ENCODE measurements at places on chromosomes 16 and 17.

- DNase-seq = no peak
These were observed 788 bp downstream of the METTL22 start for GRCh38 chr16:8622315-8622656.

GRCh38 chr17:60901806-60902205, 224.2 kb downstream of the BCAS3 start:
- no peak for DNase-seq

- peak; percentile 72 for DNase-seq
These were observed 326.7 kb downstream of the C16orf95 start for GRCh38 chr16:86990451-86990850.

DNA sequence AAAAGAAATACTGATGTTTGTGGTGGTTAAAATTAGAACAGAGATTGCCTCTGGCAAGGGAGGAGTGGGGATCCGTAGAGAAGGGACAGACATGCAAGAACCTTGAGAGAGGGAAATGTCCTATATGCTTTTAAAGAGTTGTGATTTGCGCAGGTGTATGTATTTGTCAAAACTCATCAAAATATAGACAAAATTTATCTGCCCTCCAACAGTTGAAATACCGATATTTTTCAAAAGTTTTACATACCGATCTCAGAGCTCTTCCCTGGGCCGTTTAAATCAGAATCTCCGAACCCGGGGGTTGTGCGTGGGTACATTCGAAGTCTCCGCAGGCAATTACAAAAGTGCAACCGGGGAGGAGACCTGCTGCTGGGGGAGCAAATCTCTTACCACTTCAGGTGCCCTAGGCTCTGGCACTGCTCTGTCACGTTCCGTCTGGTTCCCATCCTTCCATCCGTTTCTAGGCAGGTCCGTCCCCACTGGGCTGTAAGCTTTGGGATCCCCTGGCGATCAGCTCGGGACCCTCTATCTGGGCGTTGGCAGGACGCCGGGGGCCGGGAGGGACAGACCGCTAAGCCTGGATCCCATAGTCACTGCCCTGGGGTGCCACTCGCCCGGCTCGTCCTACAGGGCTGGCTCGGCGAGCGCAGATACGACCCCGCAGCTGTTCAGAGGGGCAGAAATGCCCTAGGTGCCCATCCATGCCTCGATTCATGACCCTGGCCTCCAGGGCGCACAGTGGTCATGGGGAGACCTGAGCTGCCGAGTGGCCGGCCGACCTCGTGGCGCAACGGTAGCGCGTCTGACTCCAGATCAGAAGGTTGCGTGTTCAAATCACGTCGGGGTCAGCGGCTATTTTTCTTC, 4.2 kb downstream of the BORCS6 start:
- peak; percentile 87 for DNase-seq

DNA sequence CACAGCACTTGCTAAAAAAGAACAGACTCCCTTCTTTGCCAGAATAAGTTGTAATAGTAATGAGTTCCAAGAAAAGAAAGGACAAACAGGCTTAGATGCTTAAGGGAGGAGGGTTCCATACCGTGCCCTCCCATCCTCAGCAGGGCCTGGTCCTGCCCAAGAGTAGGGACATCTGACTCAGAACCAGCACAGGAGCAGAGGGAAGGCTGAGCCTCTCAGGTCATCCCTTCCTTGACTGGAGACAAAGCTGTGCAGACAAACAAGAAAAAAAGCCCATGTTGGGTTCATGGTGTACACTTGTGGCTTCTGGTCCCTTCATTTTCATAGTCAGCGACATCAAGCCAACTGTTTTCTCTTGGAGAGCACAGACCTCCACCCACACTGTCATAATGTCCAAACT, 44.2 kb upstream of the NDRG4 start:
- no peak for DNase-seq

GRCh38 chr17:62637809-62638208, 10.3 kb downstream of the MRC2 start:
- DNase-seq = no peak

GRCh38 chr17:47851764-47852112, 775 bp upstream of the SP6 start:
- DNase-seq = no peak

DNA sequence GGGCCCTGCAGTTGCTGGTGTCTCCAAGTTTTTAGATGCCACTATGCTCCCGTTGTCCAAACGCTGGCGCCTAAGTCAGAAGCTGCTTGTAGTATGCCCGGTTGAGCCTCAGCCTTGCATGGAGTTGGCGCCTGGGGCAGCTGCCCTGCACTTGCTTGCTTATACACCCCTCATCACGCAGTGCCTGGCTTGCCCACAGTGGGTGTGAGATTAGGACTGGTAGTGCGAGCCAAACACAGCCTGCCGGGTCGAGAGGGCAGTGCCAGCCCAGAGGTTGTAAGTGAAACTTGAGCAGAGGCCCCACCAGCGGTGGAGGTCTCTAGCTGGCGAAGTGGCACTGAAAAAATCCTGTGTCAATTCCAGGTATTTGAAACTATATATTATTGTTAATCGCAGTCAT, 90.3 kb downstream of the ITFG1 start:
- DNase-seq = no peak

DNA sequence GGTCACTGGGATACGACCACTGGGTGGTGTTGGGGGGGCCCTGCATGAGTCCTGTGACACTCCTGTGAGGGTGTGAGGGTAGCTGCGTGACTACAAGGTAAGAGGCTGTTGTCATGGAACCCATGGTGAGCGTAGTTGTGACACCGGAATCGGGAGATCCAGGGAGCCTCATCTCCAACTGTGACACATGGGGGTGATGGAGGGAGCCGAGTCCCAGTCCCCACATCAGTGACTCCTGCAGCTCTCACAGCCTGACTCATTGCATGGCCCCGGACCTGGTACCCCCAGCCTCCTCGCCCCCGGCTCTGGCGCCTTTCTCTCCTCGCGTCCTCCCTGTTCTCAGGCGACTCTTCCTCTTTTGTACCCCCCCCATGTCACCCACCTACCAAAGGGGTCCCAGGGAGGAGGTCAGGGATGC, 14.2 kb downstream of the CDH16 start:
- no peak for DNase-seq

GRCh38 chr16:21157632-21158031, 842 bp upstream of the LDAF1 start:
- DNase-seq = no peak

DNA sequence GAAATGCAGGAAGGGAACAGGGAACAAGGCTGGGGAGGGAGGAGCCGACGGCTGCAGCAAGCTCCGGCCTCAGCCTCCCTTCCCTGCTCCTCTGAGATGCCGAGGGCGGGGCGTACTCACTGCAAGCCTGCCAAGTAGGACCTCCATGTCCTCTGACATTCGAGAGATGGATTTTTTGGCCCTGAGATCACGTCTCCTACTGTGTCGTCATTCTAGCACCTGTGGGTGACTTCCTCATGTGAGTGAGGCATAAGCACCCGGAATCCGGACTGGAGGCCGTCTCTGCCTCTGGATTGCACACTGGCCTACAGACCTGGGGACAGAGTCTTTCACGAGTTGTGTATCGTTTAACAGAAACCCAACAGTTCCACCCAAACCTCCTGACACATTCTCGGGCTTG, 14.5 kb downstream of the MRM3 start:
- no peak for DNase-seq

DNA sequence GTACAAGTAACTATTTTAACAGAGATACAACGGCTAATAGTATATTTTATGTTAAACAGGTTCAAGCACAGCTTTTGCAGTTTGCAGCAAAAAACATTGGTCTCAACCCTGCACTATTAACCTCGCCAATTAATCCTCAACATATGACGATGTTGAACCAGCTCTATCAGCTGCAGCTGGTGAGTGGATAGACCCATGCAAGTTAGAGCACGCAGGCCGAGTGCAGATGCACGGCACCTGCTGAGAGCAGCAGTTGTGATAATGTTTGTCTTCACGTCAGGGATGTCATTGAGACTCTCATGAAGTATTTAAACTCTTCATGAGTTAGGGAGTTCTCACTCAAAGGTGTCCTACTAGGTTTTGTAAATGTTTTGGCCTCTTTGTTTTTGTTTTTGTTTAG, 45.6 kb downstream of the TMC6 start:
- no peak for DNase-seq

DNA sequence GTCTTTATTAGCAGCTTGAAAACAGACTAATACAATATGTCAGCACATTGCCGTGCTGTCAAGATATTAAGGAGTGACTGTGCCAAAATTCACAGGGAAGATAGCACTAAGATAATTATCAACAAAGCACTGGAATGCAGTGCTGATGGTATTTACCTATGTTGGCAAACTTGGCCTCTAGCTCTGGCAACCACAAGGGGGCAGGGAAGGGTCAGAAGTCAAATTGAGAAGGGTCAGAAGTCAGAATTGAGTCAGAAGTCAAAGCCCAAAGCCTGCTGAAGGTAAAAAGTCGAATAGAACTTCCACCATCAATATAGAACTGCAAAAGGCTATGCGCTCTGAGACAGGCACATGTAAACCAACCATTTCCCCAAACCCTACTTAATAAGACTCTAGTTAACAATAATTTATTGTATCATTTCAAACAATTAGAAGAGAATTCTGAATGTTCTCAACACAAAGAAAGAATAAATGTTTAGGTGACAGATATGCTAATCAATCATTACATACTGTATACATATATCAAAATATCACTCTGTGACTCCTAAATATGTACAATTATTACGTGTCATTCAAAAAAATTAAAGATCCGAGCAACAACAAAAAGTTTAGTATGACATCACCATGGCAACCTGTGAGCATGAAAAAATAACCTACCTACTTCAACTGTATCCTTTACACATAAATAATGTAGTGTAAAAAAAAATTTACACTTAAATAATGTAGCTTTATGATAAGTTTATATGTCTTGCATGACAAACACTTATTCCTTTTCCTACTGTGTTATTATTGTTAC, 916.1 kb downstream of the KCNJ2 start:
- peak; percentile 17 for DNase-seq

GRCh38 chr17:67258821-67259468, 13.9 kb upstream of the HELZ start:
- peak; percentile 74 for DNase-seq

GRCh38 chr16:27746076-27746855, 196.3 kb downstream of the KATNIP start:
- no peak for DNase-seq

DNA sequence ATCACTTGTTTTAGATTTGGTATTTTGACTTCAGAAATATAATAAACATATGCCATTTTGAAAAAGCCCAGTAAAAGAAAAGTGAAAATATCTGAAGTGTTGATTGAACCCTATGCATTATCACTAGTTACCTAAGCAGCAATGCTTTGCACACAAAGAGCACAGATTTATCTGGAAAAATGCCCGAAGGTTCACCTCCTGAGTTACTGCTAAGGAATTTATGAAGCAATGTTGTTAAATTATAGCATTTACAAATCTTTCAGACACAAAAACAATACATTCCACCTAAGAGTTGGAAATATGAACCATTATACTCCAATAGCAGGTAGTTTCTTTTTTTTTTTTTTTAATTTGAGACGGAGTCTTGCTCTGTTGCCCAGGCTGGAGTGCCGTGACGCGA, 38.9 kb upstream of the GHDC start:
- no peak for DNase-seq

DNA sequence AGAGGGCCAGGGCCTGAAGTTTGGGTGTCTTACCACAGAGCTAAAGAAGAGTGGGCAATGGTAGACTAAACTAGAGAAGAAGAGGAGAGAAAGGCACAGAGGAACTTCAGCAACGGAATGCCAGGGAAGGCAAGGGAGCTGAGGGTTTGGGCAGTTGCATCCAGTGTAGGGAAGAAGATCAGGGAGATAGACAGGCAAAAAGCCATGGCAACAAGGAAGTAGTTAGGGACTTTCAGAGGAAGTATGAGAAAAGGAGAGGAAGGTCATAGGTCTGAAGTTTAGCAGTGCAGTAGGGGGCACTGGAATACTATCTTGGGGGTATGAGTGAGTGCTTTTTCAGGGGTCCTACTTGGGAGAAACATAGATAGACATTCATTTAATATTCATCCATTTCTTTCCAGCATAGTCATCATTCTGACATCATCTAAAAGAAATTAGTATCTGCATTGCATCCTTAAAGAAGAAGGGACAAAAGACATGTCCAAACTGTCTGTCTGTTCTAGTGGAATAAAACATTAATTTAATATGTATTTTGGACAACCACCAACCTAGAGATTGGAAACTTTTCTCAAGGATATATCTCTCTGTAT, 2.2 kb upstream of the NF1 start:
- no peak for DNase-seq

- no peak for DNase-seq
These were observed 44.3 kb upstream of the PVALEF start for GRCh38 chr17:81120695-81121621.

DNA sequence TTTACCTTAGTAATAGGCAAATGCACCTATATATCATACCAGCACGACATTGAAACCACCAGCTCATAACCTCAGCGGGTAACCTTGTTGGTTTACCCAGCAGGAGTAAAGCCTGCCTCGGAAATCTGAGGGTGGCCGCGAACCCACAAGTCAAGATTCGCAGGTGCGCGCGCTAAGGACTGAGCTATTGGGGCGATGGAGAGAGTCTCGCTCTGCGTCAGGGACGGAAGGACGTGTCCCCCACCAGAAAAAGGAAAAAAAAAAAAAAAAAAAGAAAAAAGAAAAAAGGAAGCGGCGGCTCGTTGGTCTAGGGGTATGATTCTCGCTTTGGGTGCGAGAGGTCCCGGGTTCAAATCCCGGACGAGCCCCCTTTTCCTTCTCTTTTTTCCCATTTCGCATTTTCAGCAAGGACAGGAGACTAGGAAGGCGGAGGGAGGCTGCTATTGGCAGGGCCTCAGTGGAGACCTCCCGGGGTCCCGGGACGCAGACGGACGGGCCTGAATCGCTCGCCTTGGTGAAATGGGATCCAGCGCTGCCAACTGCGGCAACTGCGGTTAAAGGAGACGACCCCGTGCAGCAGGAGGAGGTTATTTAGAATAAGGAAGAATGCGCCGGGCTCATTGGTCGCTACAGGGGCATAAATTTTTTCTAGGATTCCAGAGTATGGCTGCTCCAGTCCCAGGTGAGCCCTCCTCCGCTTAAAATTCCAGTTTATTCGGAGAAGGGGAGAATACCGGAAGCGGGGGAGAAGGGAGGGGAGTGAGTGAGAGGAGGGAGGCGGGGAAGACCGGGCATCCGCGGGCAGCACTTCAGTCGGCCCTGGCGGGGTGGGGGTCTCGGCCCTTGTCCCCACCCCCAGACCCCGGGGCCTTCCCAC, at the start of gene OR1F1:
Gene OR1F1 (plus strand): TSS at position 407 of the 877 bp plus-strand sequence.
- peak; percentile 62 for DNase-seq

DNA sequence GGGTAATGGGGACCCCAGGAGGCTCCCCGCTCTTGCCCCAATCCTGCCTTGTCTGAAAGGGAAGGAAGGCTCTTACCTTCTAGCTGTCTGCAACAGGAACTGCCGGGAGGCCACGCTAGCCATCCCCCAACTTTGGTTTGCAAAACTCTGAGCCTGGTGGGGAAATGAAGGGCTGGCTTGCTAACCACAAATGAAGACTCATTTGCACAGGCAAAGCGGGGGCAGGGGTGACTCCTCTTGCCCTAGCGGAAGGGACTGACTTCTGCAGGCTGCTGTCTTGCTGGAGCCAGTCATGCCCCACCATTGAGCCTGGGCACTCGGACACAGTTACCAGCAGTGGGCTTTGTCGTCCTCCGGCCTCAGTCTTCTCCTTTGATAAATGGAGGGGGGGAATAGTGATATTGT, 52.6 kb downstream of the PLCG2 start:
- DNase-seq = peak; percentile 84
